ENCODE measurements at places on chromosomes 16 and 17. TPM values are rescaled to one million over a fixed set of nuclear protein-coding genes. Genes with fewer than 3 reads are reported as not detected.
A peak's percentile ranks its signal among the peaks of the same experiment; 100 is the strongest.

The GNAO1 gene
- total RNA-seq, result 7.6 TPM

The RASL10B gene
- 1.7 TPM for total RNA-seq

The SLC6A2 gene
- total RNA-seq, result 30.2 TPM

The HS3ST3B1 gene
- total RNA-seq, result 7.3 TPM

The SMPD3 gene
- total RNA-seq, result 64.9 TPM

The PIGS gene
- total RNA-seq, result 42.4 TPM

The SLC6A4 gene
- 0.42 TPM for total RNA-seq

- DNase-seq, result peak; percentile 3
Observed at GRCh38 chr16:57690782-57691471, 3.7 kb upstream of the DRC7 start.

DNA sequence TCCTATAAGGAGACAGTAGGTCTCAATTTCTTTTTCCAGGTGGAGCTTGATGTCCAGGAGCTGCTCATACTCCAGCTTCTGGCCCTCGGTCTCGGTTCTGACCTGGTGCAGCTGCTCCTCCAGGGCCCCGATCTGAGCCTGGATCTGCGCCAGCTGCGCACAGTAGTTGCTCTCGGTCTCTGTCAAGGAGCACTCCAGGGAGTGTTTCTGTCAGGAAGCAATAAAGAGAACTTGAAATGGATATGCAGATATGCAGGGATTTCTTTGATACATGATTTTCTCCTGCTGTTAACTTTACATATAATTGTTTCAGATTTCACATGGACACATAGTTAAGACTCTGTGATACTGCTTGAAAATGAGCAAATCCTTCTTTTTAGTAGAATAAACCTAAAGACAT is 4.7 kb downstream of the KRT25 start:
- no peak for DNase-seq

GRCh38 chr17:77319211-77320043 is 178.7 kb downstream of the SEC14L1 start:
- peak; percentile 96 for DNase-seq

DNA sequence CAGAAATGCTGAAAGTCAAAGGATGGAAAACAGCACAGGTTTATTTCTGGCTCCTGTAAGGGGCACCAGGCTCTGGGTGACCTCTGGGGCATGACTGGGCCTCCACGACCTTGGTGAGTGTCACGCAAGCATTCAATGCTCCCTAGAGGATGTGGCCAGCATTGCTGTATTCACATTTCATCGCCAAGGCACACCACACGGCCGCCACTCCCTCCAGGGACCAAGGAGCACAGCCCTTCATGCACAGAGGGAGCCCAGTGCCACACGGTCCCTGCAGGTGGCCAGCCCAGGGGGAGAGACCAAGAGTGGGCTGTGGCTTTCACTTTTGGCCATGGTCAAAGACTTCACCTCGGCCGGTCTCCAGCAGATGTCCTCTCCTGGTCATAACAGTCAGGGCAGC is 137.4 kb upstream of the TNRC6C start:
- DNase-seq, result no peak

- DNase-seq, result no peak
Observed at GRCh38 chr17:64653325-64653984, 8.7 kb downstream of the SMURF2 start.

DNA sequence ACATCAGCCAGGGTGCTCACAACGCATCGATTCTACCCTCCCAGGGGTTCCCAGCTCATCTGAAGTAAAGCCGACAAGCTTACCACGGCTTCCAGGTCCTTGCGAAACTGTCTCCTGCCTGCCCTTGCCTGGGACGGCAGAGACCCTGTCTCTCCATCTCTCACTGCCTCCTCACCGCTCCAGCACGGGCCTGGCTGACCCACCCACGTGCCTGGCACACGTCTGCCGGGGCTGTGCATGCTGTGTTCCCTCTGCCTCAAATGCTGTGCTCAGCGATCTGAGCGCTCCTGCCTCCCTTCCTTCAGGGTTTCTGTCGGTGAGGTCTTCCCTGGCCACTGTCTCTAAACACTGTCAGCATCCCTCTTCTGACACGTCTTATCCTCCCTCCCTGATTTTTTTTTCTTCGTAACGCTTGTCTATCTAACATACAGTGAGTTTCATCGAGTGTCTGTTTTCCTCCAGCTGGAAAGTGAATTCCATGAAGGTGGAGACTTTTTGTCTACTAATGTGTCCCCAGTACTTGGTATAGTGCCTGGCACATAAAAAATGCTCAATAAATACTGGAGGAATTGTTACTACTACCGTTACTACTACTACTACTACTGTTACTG is 208.4 kb downstream of the IRF8 start:
- DNase-seq, result no peak

GRCh38 chr17:62827746-62828485 is 19.8 kb upstream of the MARCHF10 start:
- DNase-seq, result no peak

- DNase-seq, result no peak
Observed at GRCh38 chr17:74187761-74188160, 15.7 kb upstream of the RPL38 start.

DNA sequence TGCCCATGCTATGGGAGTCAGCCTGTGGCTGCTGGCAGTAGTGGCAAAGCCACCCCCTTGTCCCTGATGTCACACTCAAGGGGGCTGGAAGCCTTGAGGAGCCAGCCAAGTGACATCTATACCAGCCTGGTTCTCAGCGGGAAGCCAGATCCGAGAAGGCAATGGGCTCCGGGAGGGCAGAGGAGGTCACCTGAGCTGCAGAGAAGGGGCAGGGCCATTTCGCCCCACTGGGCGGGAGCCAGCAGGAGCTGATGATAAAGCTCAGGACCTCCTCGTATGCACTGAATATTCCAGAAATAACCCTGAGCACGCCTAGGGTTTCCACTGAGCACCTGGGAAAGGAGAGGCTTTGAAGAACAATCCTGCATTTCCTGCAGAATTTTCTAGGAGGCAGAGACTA is 19.0 kb downstream of the MRPS23 start:
- DNase-seq, result no peak

DNA sequence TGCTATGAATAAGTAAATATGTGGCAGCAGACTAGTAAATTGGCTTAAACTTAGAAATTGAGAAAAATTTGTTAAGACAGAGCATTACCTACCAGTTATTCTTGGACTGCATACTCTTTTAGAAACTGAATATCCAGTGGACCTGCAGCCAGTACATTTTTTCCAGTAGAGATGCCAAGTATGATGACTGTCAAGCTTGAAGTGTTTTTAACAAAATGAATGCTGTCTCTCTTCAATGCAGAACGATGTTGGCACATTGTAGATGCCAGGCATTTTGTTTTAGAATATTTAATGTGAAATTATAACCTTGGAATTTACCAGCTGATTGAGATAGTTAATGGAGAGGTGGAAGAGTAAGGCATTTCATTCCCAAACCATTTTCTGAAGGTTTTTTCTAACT is 52.5 kb downstream of the NFAT5 start:
- DNase-seq, result no peak

GRCh38 chr16:85697431-85697830 is 8.7 kb upstream of the GINS2 start:
- DNase-seq, result no peak

- no peak for DNase-seq
Observed at GRCh38 chr17:914561-914960, 65.0 kb downstream of the NXN start.

DNA sequence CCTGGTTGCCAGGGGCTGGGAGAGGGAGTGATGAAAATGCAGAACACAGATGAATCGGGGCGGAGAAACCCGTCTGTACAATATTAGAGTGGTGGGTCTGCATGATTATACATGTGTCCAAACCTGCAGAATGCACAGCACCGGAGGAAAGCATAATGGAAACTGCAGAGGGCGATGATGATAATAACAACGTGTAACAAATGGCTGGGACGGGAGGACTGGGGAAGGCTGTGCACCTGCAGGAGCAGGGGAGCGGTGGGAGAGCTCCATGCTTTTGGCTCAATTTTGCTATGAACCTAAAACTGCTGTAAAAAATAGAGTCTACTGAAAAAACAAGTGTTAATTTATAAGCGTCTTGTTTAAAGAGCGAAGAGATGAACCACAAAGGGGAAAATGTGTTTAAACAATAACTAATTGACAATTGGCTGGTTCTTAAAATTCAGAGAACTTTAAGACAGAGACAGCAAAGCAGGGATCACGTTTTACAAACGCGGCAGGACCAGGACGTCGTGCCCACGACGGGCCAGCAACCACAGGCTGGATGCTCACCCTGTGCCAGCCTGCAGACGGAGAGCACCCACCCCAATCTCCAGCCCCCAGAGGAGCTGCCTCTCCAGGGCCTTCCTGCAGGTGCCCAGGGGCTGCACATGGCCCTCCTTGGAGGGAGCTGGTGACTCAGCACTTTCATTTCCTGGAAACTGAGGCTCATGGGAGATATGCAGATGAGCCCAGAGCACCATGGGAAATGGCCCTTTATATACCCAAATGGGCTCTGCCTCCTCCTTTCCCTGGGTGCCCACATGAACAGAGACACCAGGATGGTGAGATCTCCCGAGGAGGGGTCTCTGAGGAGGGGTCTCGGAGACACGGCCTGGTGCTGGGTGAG is at the start of gene TEX19:
TEX19 (plus strand) TSS at position 783 of the 886 bp plus-strand sequence. CDS start 2,904 bp downstream, outside the sequence.
- no peak for DNase-seq

- DNase-seq, result no peak
Observed at GRCh38 chr17:28744104-28744971, 527 bp downstream of the TRAF4 start.

GRCh38 chr17:3613124-3613523 is 3.9 kb upstream of the TRPV1 start:
- no peak for DNase-seq

GRCh38 chr17:72724267-72724666 is 368.2 kb downstream of the SLC39A11 start:
- no peak for DNase-seq

DNA sequence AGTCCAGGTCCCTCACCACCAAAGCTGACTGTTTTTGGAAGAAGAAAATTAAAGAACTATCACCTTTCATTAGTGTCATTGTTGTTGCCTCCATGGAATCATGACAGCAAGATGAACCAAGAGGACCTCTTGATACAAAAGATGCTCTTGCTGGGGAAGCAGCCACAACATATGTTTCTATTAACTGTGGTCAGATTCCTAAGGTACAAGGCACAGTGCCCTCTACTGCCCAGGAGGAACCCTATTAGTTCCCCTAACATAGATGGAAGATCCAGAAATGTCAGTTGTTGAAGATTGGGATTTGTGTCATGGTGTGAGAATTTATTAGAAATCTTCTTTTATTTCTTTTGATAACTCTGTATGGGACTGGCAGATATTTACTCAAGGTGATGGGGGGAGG is 188.2 kb upstream of the ANKFN1 start:
- no peak for DNase-seq

GRCh38 chr16:3575491-3575890 is 1.7 kb downstream of the NLRC3 start:
- DNase-seq, result no peak

Measured in suprapubic skin (tissue), 4 donors.